ENCODE measurements at places on chromosomes 1 and 21. TPM values are rescaled to one million over a fixed set of nuclear protein-coding genes. Genes with fewer than 3 reads are reported as not detected.

DNA sequence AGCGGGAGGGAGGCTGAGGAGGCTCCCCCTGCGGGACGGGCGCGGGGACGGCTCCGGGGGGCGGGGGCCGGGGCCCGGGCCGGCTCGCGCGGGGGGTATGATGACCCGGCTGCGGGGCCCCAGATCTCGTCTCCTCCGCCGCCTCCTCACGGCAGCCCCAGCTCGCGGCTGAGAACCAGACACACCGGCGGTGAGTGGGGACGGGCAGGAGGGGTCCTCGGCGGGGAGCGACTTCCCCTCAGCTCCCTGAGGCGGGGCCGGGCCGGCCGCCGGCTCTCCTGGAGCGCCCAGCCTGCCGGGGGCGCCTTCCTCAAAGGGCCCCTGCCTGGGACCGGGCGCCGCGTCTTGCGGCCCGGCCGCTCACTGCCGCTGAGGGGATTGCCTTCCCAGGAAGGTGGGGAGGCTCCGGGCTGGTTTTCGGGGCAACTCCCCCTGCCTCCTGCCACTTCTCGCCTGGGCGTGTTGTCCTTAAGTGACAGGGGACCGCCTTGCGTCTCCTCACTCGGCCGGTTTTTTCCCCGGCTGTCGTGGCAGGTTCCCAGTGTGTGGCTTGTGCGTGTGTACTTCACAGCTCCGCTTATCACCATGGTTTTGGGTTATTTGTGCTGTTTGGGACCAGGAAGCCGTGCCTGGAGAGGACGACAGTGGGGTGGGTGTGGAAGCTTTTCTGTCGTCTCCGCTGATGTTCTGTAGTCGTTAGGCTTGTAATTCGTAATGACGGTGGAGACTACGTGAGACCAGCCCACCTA, 800 bp downstream of the HIPK1 start:
- H3K36me3 ChIP-seq = no peaks in the 10 kb centered on the region
- DNase-seq = peak; percentile 85
- no peaks in the 10 kb centered on the region for H3K27me3 ChIP-seq
- H3K4me1 ChIP-seq = no peaks in the 10 kb centered on the region

GRCh38 chr1:47623557-47623940, 185.7 kb downstream of the FOXD2 start:
- H3K4me3 ChIP-seq = no peak overlapping the region
- H3K27ac ChIP-seq = no peak overlapping the region
- no peaks in the 10 kb centered on the region for H3K36me3 ChIP-seq
- no peak for DNase-seq

DNA sequence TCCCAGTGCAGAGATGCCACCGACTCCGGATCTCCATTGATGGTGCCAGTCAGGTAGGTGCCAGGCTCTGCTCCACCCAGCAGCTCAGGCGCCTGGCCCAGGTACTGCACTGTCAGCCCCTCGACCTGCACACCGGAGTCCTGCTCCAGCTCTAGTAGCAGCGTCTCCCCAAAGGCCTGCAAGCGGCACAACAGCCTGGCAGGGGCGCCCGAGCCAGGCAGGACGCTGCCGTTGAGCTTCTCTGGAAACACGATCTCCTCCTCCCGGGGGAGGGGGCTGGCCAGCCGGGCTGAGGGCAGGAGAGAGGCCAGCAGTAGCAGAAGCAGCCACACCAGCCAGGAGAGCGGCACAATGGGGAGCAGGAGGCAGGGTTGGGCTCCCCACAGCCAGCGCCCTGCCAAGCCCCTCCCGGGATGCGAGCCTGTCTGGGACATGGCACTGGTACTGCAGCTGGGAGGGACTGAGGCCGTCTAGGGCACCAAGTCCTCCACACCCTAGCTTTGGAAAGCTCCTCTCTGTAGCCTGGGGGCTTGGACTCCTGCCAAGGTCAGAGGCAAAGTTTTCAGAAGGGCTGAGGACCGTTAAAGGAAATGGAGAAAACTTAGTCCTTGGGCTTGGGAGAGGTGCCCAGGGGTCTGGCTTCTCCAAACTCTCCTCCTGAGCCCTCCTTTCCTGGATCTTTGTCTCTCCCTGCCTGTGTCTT, 509 bp downstream of the ADAMTS4 start:
- no peaks in the 10 kb centered on the region for H3K4me1 ChIP-seq
- no peak overlapping the region for H3K4me3 ChIP-seq
- no peaks in the 10 kb centered on the region for H3K36me3 ChIP-seq

DNA sequence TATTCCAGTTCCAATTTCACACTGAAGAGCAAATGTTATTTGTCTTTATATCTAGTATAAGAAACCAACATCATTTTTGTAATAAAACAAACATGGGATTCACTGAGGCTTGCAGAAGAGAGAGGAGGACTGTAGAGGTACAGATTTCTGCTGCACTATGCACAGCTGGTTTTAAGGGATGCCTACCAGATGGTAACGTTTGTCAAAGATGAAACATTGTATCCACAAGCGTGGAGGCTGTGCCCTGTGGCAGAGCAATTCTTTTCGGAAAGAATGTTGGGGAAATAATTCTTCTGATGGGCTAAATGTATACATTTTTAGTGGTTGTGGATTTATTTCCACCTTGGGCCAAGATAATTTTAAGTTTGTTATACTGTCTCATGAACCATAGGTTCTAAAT, 272.4 kb downstream of the DUSP10 start:
- H3K27ac ChIP-seq = no peak overlapping the region
- no peaks in the 10 kb centered on the region for H3K36me3 ChIP-seq
- no peaks in the 10 kb centered on the region for H3K4me1 ChIP-seq
- H3K27me3 ChIP-seq = no peaks in the 10 kb centered on the region
- no peak overlapping the region for H3K4me3 ChIP-seq

- H3K4me3 ChIP-seq = peak overlapping the region; percentile 64
- H3K4me1 ChIP-seq = peaks cover 3% of the 10 kb centered on the region
- H3K36me3 ChIP-seq = peaks cover 4% of the 10 kb centered on the region
- H3K27ac ChIP-seq = no peak overlapping the region
These were observed 43.7 kb downstream of the MRPL39 start for GRCh38 chr21:25563361-25564116.

GRCh38 chr1:174060090-174060489, 37.9 kb upstream of the RC3H1 start:
- no peaks in the 10 kb centered on the region for H3K4me1 ChIP-seq
- H3K4me3 ChIP-seq = no peak overlapping the region
- H3K36me3 ChIP-seq = no peaks in the 10 kb centered on the region
- no peak for DNase-seq
- H3K27me3 ChIP-seq = no peaks in the 10 kb centered on the region
- no peak overlapping the region for H3K27ac ChIP-seq

FMO1 gene
- 0.28 TPM for polyA plus RNA-seq
